ENCODE measurements at places on chromosomes 11 and 22. TPM values are rescaled to one million over a fixed set of nuclear protein-coding genes. Genes with fewer than 3 reads are reported as not detected.

LRP5 gene
- 22.3 TPM for total RNA-seq

P2RY6 gene
- 0.44 TPM for total RNA-seq

GRCh38 chr11:114354076-114354475, 46.2 kb downstream of the C11orf71 start:
- DNase-seq, result no peak

DNA sequence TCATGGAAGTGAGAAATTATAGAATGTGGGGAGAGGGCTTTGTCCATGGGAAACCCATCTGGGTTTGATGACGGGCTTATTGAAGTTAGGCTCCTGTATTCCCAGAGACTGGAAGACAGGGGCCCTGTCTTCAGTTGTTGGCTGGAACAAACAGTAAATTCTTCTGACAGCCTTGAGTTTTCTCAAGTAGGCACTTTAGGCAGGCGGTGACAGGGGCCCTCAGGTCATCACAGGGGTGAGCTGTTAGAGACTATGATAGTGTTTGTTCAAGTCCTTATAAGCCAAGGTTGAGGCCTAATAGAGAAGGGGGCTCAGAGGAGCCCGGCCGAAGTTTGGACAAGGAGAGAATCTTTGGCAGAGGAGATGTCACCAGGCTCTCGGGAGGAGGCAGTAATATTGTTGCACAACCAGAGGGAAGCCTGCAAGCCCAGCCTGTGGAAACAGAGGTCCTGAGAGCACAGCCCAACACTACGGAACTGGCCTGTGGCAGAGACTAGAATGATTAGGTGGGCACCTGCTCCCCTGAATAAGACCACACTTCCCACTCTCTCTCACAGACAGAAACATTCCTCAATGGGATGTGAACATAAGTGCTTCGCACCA, 20.2 kb upstream of the IL17RA start:
- DNase-seq, result no peak

- DNase-seq, result no peak
These were observed 1.3 kb upstream of the ZNF70 start for GRCh38 chr22:23752090-23752691.

GRCh38 chr22:27274770-27275449, 526.6 kb downstream of the MN1 start:
- DNase-seq, result no peak

DNA sequence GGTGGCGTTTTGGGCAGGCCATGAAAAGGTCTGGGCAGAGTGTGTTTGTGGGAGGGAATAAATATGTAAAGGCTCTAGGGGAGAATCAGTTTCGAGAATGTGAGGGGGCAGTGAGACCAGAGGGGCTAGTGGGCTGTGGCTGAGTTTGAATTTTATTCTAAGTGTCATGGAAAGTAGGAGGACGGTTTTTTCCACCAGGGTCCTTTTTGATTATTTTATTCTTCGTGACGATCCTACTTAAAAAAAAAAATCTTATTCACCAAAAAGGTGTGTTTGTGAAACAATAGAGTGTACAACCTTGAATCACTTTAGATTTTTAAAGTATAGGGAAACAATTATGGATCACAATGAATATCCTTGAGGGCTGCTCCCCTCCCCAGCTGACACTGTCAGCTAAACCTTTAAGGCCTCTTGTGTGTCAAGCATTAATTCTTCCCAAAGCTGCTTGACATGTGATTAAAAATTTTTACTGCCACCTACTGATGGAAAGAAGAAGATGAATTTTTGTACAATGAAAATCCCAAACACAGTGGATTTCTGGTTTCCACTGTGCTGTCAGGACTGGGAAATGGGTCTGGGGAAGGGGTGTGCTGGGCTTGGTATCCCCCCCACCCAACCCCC, 107.5 kb upstream of the OR4B1 start:
- no peak for DNase-seq

FADS2 gene
- 280 TPM for total RNA-seq

- no peak for DNase-seq
These were observed 34.9 kb upstream of the PCF11 start for GRCh38 chr11:83122050-83122449.

C11orf86 gene
- not detected for total RNA-seq

DNA sequence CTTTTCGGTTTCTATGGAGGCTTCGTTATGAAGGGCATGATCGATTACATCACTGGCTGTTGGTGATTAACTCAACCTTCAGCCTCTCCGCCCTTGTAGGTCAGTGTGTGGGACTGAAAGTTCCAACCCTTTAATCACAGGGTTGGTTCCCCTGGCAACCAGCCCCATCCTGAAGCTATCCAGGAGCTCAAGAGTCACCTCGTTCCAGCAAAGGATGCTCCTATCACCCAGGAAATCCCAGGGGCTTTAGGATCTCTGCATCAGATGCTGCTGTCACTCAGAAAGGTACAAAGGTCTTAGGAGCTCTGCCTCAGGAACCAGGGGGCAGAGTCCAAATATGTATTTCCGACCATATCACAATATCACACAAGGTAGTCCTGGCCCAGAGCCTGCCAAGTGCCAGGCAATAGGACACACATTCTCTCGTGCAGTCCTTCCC, 123.5 kb upstream of the PARVA start:
- DNase-seq, result no peak

- no peak for DNase-seq
These were observed 24.1 kb downstream of the MS4A10 start for GRCh38 chr11:60809249-60809648.

RFPL1 gene
- not detected for total RNA-seq

TOLLIP gene
- total RNA-seq, result 36.7 TPM

DNA sequence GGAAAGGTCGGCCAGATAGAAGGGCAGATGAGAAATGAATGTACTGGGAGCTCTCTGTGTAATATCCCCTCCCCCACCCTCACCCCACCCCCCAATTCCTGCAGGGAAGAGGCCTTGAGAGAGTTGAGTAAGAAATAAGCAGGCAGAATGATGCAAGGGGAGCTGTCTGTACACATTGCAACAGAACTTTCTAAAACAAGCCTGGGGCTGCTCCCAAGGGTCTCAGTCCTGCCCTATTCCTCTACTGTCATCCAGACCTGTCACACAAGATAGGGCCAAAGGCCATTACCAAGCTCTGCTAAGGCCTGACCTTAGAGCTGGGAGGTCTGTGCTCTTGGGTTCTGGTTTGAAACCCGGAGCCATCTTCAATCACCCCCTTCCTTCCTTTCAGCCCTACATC, 5.7 kb upstream of the DGAT2 start:
- no peak for DNase-seq

GRCh38 chr11:19436932-19437331, 196.2 kb upstream of the E2F8 start:
- DNase-seq, result no peak

- DNase-seq, result no peak
These were observed 3.9 kb downstream of the SELENOH start for GRCh38 chr11:57745206-57745605.

DNA sequence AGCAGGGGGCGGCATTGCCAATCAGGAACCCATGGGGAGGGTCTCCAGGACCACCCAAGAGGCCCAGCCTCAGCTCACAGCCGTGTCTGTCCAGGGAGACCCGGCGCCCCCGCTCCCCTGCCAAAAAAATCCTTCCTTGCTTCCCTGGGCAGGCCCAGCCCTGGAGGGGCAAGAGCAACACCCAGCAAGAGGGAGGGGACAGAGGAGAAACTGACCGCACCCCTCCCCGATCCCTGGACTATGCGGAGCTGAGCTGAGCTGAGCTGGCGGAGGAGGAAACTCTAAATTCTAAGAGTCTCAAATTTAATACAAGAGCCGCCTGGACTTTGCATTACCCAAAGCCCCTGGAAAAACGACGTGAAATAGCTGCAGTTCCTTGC, 52.0 kb upstream of the SHISAL1 start:
- DNase-seq, result no peak

SYT13 gene
- total RNA-seq, result not detected

DNA sequence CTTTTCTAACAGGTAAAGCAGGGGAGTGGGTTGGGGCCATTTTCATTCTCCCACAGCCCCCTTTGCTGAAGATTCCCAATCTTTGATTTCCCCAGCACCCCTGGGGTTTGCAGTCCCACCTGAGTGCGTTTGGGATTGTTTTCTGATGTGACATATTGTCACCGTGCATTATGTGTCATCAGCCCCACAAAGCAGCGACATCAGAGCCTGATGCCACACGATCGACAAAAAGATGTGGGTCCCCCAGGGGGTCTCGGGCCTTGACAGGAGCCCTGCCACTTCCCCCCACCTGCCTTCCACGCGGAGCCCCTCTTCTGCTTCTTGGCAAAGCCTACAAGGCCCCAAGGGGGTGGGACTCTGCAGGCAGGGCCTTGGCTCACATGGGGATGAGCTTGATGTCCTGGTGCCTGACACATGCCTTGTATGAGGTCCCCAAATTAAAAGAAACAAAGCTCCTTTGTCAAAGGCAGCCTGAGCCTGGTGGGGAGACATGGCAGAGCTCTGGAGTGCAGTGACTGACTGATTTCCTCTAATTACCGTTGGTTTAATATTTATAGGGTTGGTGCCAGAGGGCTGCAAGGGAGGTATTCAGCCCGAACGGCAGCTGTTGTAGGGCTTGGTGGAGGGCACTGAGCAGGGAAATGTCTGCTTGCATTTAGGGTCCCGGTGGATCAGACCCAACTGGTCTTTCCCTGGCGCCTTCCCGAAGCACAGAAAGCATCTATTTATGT, 149.2 kb downstream of the MIAT start:
- DNase-seq, result no peak

- no peak for DNase-seq
These were observed 37.7 kb downstream of the SGSM3 start for GRCh38 chr22:40407831-40408717.

PEX16 gene
- total RNA-seq, result 49.4 TPM

DNA sequence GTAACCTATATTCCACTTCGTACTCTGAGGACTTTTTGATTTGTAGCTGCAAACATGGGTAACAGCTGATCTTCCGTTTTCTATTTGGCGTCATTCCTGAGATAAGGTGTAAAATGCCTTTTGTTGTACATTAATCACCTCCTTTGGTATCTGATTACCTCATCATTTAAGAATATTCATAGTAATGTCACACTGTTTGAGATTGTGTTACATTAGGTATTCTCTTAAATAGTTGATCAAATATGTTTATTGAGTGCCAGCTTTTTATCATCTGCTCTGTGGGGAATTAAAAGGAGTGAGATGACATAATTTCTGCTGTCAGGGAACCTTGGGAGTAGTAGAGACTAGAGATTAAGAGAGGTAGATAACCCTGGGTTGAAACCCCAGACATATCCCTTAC, 5.9 kb downstream of the NCAM1 start:
- no peak for DNase-seq

- DNase-seq, result no peak
These were observed 665.3 kb downstream of the OPCML start for GRCh38 chr11:132866783-132867545.

- DNase-seq, result no peak
These were observed 2.2 kb downstream of the ZNF143 start for GRCh38 chr11:9462806-9463537.

GRCh38 chr11:14308897-14309387, 50.0 kb downstream of the RRAS2 start:
- no peak for DNase-seq

DNA sequence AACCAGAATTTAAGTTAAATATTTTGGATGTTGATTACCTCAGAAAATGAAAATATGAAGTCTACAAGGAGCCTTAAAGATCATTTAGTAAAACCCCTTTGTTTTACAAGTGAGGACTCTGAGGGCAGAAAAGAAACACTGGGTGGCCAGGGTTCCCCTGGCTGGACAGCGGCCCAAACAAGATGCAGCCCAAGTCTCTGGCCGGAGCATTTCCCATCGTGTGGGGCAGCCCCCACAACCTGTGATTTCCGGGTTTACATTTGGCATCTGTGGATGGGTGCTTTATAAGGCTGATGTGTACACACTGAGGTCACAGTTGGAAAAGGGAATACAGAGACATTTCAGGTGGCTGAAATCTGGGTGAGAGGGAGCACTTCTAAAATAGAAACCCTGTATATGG, 28.8 kb upstream of the B3GAT1 start:
- no peak for DNase-seq

NUMA1 gene
- total RNA-seq, result 262 TPM

GRCh38 chr11:69682221-69682620, 7.1 kb upstream of the LTO1 start:
- DNase-seq, result no peak

DNA sequence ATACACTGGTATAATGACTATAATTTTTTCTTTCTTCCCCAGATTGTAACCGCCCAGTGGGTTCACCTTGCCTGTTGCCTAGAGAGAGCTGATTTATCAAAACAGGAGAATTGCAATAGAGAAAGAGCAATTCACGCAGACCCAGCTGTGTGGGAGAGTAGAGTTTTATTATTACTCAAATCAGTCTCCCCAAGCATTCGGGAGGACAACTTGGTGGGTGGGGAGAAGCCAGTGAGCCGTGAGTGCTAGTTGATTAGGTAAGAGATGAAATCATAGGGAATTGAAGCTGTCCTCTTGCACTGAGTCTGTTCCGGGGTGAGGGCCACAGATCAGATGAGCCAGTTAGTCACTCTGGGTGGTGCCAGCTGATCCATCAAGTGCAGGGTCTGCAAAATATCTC, 73.2 kb downstream of the SLC35F2 start:
- DNase-seq, result no peak

GRCh38 chr22:25039754-25040153, 87.2 kb downstream of the KIAA1671 start:
- no peak for DNase-seq

HEPHL1 gene
- total RNA-seq, result not detected

DNA sequence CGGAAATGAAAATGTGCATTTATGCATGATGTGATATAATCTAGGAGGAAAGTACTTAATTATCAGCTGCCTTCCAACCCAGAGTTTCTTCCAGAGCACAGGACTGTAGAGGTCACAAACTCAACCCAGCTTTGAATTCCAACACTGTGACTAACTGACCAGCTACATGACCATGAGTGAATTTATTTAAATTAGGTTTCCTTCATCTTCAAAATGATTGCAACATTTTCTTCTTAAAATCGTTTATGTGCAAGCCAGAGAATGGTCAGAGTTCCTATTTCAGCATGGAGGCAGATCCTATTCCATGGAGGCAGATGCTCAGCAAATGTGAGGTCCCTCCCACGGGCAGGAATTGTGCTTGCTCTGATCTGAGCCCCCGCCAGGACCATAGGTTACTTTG, 42.4 kb downstream of the OSBP start:
- DNase-seq, result no peak

DNA sequence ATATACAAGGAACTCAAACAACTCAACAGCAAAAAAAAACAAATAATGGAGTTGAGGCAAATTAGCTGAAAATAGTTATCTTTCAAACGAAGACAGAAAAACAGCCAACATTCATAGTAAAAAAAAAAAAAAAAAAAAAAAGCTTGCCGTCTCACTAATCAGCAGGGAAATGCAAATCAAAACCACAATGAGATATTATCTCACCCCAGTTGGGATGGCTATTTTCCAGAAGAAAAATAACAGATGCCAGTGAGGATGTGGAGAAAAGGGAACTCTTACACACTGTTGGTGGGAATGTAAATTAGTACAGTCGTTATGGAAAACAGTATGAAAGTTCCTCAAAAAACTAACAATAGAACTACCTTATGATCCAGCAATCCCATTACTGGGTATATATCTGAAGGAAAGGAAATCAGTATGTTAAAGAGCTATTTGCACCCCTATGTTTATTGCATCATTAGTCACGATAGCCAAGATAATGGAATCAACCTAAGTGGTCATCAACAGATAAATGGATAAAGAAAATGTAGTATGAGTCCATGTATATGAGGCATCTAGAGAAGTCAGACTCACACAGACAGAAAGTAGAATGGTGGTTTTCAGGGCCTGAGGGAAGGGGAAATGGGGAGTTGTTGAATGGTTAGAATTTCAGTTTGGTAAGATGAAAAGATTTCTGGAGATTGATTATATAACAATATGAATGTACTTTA, 56.0 kb downstream of the USP35 start:
- no peak for DNase-seq

Data from activated naive CD8-positive, alpha-beta T cell treated with anti-CD3 and anti-CD28 coated beads, Interleukin-2, amount 10 ng/mL, durations not matched to agents 7 days and 5 days (primary cell).